Activated T-helper 1 cell treated with anti-CD3 and anti-CD28 coated beads, Interleukin-12 subunit alpha, Interleukin-12 subunit beta, Interleukin-2, Interleukin-4 antibody, amounts not matched to agents 30 ng/mL and 10 ng/mL and 1 ng/mL, durations not matched to agents 14 hours and 24 hours and 36 hours (primary cell): ENCODE measurements at places on chromosomes 16 and 17. TPM values are rescaled to one million over a fixed set of nuclear protein-coding genes. Genes with fewer than 3 reads are reported as not detected.

DNA sequence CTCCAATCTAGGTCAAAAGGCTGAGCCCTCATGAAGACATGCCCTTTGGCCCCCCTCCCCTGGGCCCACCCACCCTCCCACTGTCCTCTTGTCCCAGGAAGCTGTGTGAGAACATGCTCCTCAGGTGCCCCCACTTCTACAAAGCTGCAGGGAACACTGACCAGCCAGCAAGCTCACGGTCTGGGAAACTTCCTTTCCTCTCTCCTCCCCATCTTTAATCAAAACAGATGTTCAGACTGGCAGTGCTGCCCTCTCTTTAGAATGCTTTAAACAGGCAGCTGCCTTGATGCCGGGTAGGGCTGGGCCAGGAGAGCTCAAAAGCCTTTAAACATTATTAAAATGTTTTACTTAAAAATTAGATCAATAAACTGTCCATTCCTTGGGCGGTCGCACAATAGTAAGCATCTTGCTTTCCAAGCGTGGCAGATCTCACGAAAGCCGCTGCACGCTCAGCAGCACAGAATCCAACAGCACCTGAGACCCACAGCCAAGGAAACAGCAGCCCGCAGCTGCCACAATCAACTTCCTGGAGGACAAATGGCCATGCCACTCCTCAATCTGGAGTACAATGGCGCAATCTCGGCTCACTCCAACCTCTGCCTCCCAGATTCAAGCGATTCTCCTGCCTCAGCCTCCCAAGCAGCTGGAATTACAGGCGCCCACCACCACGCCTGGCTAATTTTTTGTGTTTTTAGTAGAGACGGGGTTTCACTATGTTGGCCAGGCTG lies 399.2 kb downstream of the SLC39A11 start:
- peaks cover 10% of the 10 kb centered on the region for H3K4me1 ChIP-seq
- H3K36me3 ChIP-seq = no peaks in the 10 kb centered on the region
- H3K4me3 ChIP-seq = no peak overlapping the region
- no peak overlapping the region for H3K27ac ChIP-seq
- DNase-seq = no peak
- H3K27me3 ChIP-seq = no peaks in the 10 kb centered on the region

GRCh38 chr17:44636562-44636961 lies 19.7 kb upstream of the MEIOC start:
- no peak overlapping the region for H3K4me3 ChIP-seq
- H3K27ac ChIP-seq = no peak overlapping the region
- DNase-seq = no peak
- no peaks in the 10 kb centered on the region for H3K4me1 ChIP-seq
- peaks cover 9% of the 10 kb centered on the region for H3K27me3 ChIP-seq

DNA sequence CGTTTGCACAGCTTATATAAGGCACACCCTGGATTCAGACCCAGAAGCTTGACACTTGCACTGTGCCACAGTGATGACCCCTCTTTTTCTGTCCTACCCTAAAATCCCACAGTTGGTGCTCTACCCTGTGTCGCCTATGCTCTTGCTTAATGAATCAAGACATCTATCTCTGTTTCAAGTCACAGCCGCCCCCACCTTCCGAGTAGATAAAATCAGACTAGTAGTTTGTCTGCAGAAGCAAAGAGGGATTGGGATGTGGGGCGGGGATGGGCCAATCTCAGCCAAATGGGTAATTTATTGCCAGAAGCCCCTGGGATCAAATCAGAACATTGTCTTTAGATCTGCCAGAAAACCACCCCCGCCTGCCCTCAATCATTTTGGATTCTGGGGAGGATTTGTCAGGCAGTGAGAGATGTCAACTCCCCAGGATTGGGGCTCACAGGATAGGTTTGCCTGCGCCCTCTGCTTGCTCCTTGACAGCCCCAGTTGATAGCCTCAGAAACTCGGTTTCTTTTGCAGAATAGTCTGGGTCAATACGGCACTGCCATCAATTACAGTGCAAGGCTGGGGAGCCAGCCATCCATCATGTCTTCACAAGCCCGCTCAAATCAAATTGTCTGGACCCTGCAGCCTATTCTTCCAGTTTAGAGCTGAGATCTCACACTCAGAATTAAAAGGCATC lies 520.8 kb downstream of the GRIN2A start:
- H3K27ac ChIP-seq = no peak overlapping the region
- no peaks in the 10 kb centered on the region for H3K27me3 ChIP-seq
- no peak overlapping the region for H3K4me3 ChIP-seq
- DNase-seq = no peak

GRCh38 chr17:74852237-74853047 lies 7.2 kb downstream of the GRIN2C start:
- peak; percentile 72 for DNase-seq
- H3K27ac ChIP-seq = peak overlapping the region; percentile 52
- H3K4me3 ChIP-seq = peak overlapping the region; percentile 86
- H3K36me3 ChIP-seq = peaks cover 1% of the 10 kb centered on the region
- peaks cover 11% of the 10 kb centered on the region for H3K4me1 ChIP-seq

GRCh38 chr17:2123375-2124251 lies 68.7 kb downstream of the HIC1 start:
- H3K4me1 ChIP-seq = peaks cover 36% of the 10 kb centered on the region
- no peaks in the 10 kb centered on the region for H3K27me3 ChIP-seq
- peak overlapping the region; percentile 31 for H3K4me3 ChIP-seq
- H3K36me3 ChIP-seq = peaks cover 19% of the 10 kb centered on the region

GRCh38 chr17:34579017-34579946 lies at the start of gene TMEM132E:
TSS of gene TMEM132E (plus strand) at chr17:34579582. CDS start at chr17:34581077, 1,495 bp downstream.
- no peak within 1 kb of the TSS for H3K27ac ChIP-seq
- peaks cover 71% of the 10 kb centered on the region for H3K27me3 ChIP-seq
- peaks cover 11% of the 10 kb centered on the region for H3K4me1 ChIP-seq

Gene PPP4C
- 133 and 147 TPM in 2 replicates for total RNA-seq

Gene ASB16
- total RNA-seq = 0.31 and 0.42 TPM in 2 replicates

Gene ALOX12
- total RNA-seq = not detected in 2 replicates

Gene SMARCD2
- 116 TPM in 2 replicates for total RNA-seq
